ENCODE measurements at places on chromosomes 1 and 21.

DNA sequence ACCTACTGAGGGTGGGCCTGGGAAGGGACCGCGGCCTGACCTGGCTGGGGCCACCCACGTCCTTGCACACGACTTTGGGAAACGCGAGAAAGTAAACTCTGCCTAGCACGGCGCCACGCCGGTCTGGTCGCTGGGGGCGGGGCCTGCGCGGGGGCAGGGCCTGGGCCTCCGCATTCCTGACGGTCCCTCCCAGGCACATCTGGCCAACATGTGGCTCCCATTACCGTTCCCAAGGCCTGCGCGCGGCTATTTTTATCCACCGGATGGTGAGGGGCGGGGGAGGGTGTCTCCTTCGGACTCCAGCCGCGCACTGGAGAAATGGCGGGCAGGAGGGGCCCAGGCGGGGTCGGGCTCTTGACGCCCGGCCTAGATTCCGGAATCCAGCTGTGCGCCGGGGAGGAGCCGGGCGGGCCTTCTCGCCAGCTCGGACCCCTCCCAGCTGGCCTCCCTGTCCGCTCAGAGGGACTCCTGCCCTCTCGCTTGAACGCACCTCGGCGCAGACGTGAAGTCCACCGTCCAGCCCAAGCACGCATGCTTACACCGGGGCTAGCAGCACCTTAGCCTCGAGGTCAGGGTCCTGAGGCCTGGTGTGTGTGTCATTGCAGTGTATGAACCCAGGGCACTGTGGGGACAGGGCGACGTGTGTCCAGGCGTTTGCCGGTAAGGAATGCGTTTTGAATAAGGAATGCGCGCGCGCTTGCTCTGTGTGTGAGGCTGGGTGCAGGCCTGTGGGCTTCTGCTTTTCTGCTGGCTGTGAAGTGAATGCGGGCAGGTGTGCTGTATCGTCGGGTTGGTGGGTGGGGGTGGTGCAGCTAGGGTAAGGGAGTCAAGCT is 2.1 kb downstream of the EVA1B start:
- DNase-seq: no peak

DNA sequence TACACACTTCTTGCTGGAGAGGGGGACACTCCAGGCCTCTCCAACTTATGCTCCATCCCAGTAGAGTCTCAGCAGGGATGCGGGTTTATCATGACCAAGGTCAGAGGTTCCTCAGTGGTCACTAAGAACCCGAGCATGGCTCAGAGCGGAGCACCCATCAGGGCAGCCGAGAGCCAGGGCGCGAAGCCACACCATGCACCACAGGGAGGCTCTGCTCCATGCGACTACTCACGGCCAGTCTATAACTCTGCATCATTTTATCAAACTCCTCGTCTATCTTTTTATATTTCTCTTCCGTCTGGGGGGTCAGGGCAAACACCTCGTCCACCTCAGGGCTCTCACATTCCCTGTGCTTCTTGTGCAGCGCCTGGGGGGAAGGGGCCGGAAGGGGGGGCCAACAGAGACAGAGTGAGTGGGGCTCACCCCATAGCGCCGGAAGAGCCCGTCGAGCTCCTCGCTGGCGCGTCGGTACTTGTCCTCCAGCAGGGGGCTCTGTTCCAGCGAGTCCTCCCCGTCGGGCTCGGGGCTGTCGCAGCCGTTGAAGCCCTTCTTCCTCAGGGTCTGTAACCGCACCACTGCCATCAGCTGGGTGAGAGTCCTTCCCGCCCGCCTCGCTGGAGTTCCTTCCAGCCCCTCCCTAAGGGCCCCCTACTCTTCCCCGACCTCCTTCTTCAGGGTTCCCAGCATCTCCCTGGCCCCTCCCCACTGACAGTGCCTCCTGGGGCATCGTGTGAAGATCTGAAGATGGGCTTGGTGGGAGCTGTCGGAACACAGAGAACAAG is 20.0 kb downstream of the MEF2D start:
- no peak for DNase-seq

GRCh38 chr1:203063287-203063686 is 22.5 kb downstream of the MYOG start:
- DNase-seq: no peak

DNA sequence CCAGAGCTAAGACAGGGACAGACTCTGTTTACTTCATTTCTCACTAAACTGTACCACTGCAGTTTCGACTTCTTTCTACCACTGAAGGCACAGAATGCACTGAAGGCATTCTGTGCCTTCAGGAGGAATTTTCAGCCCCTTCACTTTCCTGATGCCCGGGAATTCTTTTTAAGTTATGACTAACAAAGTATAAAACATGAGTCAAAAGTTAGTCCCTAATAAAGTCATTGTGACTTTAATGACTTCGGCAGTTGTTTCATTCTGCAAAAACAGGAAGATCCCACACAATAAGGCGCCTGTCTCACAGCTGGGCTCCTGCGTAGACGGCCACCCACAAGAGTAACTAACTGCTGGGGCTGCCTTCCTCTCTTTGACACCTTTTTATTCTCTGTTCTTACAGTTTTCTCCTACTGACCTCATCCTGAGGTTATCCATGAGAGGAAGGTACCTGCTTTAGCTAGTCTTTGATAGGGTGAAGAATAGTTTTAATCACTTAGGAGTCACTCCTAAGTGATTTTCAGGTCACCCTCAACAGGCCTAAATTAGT is 183.9 kb upstream of the SGIP1 start:
- DNase-seq: no peak

DNA sequence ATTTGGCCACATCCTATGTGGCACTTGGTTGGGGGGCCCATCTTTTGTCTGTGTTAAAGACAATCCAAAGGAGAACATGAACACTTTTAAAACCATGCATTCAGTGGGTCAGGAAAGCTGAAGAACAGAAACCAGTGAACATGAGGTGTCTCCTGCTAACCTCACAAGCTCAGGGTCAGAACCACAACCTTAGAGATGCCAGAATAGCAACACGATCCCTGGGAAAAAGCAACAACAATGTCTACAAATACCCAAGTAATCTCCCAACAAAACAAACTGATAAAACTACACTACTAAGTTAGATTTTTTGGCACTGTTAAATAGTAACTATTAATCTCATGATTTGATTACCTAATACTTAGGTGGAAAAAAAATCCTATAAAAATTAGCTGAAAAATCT is 34.1 kb upstream of the GNG4 start:
- DNase-seq: no peak

- no peak for DNase-seq
These were observed 50.9 kb upstream of the TMEM51 start for GRCh38 chr1:15102646-15103045.

- DNase-seq: no peak
These were observed 211.9 kb upstream of the SPAG17 start for GRCh38 chr1:118396829-118397495.

- no peak for DNase-seq
These were observed 91.7 kb upstream of the GNG4 start for GRCh38 chr1:235741294-235741693.

DNA sequence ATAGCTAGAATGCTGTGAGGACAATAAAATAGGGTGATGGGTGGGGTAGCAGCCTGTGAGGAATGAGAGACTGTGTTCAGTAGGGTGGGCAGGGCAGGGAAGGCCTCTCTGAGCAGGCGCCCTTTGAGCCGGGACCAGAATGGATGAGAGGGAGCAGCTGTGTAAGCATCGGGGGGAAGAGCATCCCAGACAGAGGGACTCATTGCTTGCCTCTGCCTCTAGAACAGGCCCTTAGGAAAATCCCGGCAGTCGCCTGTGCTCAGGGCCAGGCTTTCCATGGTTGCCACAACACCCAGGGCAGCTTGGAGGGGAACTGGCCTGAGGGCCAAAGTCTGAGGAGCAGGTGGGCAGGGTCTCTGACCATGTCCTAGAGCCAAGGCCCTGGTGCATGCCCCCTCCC is 774 bp downstream of the SLC2A7 start:
- DNase-seq: no peak
